ENCODE measurements at places on chromosomes 1 and 21. TPM values are rescaled to one million over a fixed set of nuclear protein-coding genes. Genes with fewer than 3 reads are reported as not detected.

- DNase-seq: no peak
Observed at GRCh38 chr1:37570528-37571334, 14.0 kb downstream of the DNALI1 start.

ICOSLG gene
- 9.5 TPM for total RNA-seq

SH3BP5L gene
- total RNA-seq: 19.1 TPM

NR5A2 gene
- 0.19 TPM for total RNA-seq

- no peak for DNase-seq
Observed at GRCh38 chr1:22739648-22740385, 29.2 kb downstream of the EPHB2 start.

SH3D21 gene
- total RNA-seq: 2.2 TPM

DNA sequence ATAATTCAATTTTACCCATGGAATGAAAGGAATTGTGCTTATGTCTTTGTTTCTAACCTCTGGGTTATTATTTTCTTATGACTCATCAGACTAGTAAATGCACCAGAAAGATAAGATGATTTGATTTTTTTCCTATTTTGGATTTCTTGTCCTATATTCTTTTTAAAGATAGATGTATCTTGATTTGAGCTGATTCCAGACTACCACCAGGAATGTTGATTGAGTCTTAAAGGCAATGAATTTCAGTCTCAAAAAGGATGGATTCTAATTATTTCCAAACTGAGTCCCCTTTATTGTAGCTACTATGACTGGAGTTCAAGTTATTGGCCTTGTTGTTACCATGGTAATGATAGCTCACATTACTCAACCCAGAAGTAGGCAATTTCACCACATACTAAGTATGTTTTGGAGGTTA, 95.8 kb upstream of the RGS4 start:
- DNase-seq: no peak

DNA sequence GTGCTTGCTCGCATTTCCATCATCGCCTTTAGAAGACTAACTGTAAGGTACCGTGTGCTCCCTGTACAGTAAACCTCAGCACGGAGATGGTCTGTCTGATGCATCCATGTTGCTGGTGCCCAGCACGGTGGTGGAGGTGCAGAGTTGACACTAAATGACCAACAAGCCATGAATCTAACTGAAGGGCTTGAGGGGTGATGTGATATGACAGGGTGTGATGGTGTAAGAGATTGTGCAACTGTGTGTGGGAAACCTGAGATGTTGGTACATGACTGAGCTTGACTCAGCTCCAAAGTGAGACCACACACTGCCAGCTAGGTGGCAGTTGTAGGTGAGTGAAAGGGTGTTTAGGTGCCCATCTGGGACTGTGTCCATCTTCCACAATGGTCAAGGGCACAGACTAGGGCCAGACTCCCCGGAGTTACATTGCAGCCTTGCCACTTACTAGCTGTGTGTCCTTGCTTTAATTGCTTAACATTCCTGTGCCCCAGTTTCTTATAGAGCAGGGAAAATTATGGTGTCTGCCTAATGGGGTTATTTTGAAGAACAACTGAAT, 21.4 kb downstream of the SLC2A1 start:
- no peak for DNase-seq

DNA sequence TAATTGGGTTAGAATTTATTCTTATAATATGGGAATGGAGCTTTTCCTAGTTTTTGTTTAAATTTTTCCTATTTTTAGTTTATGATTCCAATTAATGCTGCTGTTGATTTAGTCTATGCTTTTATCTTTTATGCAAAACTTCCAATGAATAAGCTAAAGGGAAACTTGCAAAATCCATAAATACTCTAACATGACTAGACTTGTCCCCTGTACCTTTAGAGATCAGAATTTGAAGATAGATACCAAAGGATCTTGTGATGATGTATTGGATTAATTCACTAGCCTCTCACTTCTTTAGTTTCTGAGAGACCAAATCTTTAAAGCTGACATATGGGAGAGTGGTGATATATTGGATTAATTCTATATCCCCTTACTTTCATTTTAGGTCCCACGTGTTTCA, 306.6 kb upstream of the PRMT6 start:
- no peak for DNase-seq

GRCh38 chr1:28046716-28047115, 41.7 kb downstream of the EYA3 start:
- DNase-seq: no peak

C1QC gene
- total RNA-seq: 1.9 TPM

DNA sequence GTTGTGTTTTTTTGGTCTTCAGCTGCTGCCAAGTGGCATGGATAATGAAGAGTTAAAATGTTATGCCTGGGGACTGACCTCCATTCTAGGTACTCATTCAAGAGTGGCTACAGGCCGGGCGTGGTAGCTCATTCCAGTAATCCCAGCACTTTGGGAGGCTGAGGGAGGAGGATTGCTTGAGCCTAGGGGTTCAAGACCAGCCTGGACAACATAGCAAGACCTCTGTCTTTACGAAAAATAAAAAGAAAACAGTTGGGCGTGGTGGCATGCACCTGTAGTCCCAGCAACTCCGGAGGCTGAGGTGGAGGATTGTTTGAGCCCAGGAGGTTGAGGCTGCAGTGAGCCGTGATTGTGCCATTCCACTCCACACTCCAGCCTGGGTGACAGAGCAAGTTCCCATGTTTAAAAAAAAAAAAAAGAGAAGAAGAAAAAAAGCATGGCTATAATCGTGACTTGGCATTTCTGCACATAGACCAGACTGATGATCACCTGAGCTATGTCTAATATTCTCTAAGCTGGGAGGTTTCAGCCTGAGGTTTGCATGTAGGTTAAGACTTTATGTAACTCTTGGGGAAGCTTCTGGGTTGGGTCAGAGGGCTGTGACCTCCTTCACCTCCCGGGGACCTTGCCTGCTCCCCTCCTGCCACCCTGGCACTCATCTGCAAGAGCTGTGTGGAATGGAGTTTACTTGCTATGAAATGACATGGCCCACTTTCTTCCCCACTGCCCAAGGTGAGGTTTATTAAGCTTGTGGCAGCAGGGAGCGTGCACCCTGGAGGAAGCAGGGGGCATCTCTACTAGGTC, 51.3 kb downstream of the DHRS3 start:
- no peak for DNase-seq

- DNase-seq: no peak
Observed at GRCh38 chr1:217106231-217106901, 383.1 kb upstream of the ESRRG start.

DNA sequence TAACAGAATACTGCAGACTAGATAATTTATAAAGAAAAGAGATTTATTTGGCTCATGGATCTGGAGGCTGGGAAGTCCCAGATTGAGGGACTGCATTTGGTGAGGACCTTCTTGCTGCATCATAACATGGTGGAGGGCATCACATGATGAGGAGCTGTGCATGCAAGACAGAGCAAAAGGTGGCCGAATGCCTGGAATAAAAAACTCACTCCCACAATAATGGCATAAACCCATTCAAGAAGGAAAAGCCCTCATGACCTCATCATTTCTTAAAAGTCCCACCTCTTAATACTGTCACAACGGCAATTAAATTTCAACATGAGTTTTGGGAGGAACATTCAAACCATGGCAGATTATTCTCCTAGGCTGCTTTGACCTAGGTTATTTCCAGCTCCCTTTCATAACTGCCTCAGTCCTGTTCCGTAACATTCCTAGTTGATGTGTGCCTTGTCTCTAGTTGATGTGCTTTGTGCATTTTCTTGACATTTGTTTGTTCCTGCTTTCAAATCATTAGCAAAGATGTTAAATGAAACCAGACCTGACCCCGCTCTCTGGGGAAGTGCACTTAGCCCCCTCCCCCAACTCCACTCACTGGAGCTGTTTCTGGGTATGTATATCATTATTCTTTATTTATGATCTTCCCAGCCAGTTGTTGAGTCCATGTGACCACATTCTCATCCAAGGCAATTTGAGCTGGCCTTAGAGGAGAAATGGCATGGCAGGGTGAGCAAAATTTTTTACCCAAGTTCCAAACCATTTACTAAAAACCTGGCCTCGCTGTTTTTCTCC, 148.5 kb downstream of the GDAP2 start:
- DNase-seq: no peak

PGM1 gene
- 12.2 TPM for total RNA-seq

DNA sequence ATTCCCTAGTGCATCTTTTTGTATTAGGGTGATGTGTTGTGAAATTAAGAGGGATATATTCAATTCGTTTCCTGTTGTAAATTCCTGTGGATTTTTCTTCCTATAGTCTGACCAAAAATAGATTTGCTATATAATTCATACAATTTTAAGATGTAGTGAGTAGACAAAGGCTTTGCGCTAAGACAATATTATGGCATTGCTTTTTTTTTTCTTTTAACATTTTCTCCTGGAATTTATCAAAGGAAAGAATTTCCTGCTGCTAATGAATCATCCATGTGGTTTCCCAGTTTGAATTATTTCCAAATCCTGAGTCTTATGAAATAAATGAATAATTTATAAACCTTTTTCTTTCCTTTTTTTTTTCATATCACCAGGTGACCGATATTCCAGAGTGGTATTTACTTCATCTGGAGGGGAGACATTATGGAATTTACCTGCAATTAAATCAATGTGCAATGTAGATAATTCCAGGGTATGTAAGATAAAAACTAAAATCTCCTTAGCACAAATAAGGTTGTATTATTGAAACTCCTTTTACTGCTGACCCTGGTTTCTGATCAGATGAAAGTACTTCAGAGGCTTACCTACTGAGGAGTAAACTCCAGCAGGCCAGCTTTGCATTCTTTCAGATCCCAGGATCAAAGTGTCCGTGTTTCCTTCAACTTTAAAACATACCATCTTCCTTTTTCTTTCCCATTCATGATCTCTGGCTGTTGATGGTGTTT, 148.4 kb downstream of the TLR5 start:
- no peak for DNase-seq

- no peak for DNase-seq
Observed at GRCh38 chr1:7648761-7649384, 122.2 kb upstream of the VAMP3 start.

DNA sequence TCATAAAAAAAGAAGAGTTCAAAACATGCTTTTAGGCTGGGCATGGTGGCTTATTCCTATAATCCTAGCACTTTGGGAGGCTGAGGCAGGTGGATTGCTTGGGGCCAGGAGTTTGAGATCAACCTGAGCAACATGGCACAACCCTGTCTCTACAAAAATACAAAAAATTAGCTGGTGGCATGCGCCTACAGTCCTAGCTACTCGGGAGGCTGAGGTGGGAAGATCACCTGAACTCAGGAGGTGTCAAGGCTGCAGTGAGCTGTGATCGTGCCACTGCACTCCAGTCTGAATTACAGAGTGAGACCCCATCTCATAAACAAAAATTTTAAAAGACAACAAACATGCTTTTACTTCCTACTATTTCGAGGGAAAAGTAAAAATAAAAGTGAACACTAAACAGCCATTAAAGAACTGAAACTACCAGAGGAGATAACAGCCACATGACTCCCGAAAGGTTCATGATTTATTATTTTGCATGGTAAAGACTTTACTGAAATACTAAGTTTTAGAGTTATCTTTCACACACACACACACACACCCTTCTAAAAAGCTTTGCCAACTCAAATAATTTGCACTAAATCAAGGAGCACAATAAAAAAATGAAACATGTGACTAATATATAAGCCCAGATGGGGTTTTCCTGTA, 48.1 kb downstream of the USP1 start:
- no peak for DNase-seq

GRCh38 chr21:38988509-38989378, 183.0 kb downstream of the ETS2 start:
- DNase-seq: no peak

TMPRSS3 gene
- total RNA-seq: 2.0 TPM

GRCh38 chr1:74834261-74834660, 101.3 kb downstream of the TYW3 start:
- no peak for DNase-seq

- DNase-seq: no peak
Observed at GRCh38 chr1:178953034-178953433, 72.7 kb upstream of the FAM20B start.

PTPRF gene
- total RNA-seq: 2.1 TPM

COL6A1 gene
- 19.0 TPM for total RNA-seq

C4BPA gene
- total RNA-seq: 0.70 TPM

- no peak for DNase-seq
Observed at GRCh38 chr1:38221006-38221649, 174.5 kb upstream of the POU3F1 start.

DNA sequence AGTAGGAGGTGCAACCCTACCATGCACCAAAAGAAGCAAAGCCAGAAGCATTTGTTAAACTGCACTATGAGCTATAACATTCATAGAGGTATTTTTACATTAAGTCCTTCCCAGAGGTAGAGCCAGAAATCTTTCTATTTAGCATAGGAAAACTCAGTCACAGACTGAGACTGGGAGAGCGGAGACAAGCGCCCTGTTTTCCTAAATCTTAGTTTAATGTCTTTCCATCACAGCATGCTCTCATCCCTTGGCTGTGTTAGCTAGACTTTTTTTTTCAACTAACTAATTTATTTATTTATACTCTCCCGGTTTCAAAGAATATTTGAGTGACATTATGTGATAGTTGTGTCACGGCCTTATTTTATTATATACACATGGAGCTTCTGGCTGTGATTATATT, 304.1 kb downstream of the LMX1A start:
- no peak for DNase-seq

TLCD4 gene
- total RNA-seq: 0.12 TPM

RIPK4 gene
- total RNA-seq: 0.32 TPM

DNA sequence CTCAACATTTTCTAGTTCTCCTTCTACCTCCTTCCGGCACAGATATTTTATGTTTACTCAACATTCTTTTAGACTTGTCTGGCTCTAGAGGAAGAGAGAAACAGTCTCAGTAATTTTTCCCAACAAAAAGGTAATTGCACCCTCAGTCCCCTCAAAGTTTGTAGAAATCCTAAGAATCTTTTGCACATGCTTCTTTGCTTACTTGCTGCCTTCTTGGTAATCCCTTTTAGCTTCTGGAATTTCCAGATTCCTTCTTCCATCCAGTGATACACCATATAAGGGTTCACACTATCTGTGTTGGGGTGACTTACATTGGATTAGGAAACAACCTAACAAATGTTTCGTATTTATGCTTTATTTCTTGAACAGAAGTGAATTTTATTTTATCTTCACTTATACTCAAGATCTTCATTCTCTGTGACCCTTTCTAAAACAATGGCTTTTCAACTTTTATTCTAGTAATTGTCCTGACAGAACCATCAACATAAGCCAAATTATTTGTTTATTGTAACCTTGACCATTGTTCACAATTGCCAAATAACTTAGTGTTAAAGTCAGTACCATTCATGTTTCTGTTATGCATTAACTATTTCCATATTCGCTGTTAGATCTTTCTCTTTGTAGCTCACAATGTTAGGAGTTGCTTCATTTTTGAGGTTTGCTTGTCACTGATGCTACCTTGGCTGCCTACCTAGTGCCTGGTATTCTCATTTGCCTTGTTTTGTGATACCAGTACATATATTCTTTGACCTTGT, 238.1 kb downstream of the HMCN1 start:
- no peak for DNase-seq

- DNase-seq: no peak
Observed at GRCh38 chr1:218255090-218255489, 30.0 kb upstream of the RRP15 start.

FCRL2 gene
- total RNA-seq: 1.6 TPM

DDR2 gene
- total RNA-seq: 0.67 TPM

DNA sequence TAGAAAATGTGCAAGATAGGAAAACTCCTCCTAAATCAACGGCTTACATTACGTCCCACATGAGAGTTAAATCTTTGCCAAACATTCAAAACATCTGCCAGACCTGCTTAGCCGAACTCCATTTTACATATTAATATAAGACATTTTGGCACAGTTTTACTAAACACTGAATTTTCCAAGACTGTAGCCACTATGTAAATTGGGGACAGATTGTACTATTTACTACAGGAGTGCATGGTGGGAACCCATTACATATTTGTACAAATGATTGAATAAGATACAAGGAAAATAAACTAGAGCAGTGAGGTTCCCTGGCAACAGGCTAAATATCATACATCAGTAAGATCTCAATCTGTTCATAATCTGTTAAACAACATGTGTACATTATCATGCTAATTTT, 1234.4 kb downstream of the KCNT2 start:
- DNase-seq: no peak

Measured in T-cell (primary cell).